ENCODE measurements at places on chromosomes 1 and 21.

GRCh38 chr1:168050880-168051279 is 85.8 kb downstream of the GPR161 start:
- DNase-seq, result no peak

DNA sequence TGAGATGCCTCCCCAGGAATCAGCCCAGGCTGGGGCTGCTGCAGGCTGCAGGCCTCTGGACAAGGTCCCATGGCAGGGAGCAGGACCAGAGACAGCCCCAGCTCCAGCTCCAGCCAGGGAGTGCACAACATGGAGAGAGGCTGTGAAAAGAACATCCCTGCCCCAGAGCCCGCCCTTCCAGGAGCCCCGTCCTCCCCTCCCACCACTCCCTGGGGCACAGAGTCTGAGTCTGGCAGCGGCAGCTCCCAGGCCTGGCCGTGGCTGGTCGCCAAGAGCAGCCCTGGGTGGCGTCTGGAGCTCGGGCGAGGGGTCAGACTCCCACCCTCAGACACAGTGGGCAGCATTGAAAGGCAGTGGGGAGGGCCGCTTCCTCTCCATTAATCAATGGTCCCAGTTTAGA is 37.8 kb downstream of the MEGF6 start:
- no peak for DNase-seq

- DNase-seq, result no peak
Observed at GRCh38 chr1:38004284-38005108, 818 bp downstream of the FHL3 start.

DNA sequence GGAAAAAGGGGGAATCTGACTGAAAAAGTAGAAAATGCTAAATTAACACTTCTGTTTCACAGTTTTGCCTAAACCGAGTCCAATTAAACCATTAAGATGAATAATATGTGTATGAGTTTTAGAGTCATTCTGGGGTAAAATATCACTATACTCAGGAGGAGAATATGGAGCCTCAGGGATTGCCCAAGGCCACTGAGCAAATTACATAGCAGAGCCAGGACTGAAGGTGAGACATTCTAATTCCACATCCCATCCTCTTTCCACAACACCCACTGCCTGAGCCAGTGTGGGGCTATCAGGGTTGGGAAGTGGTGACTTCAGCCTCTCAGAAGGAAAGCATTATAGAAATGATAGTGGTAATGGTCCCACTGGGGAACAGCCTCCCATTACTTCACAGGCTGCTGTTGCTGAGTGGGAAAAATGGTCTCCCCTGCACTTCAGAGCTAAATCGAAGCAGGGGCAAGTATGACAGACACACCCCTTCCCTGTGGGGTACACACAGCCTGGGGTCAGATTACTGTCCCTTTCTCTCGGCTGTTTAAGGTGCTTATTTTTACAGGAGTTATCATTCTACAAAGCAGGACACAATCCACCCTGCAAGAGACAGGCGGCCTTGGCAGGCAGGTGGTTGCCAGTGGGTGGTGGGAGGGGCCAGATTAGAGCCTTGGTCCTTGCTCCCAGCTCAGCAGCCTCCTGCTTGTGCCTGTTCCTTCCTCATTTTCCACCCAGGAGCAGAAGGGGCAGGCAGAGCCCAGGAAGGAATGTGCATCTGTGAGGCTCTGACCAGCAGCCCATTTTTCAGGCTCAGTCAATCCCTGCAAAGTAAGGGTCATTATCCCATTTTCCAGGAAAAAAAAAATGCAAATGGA is 9.5 kb upstream of the BCAR3 start:
- DNase-seq, result no peak

GRCh38 chr21:34795175-34795547 is 126.4 kb downstream of the CLIC6 start:
- no peak for DNase-seq

- no peak for DNase-seq
Observed at GRCh38 chr1:95207223-95207935, 26.6 kb upstream of the RWDD3 start.

DNA sequence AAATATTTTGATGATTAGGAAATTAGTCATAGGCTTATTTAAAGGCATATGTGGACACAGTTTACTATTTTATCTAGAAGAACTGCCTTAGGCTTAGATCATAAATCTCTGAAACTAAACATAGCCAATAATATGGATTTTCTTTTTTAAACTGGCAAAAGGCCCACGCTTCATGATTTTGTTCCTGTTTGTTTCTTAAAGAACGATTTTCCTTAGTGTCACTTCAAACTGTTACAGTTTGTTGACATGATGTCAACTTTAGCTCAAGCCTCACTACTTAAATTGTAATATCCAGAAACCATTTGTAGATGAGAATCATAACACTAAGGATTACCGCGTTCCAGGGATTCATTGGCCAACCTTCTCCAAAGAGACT is 322.6 kb downstream of the HHIPL2 start:
- DNase-seq, result no peak

GRCh38 chr1:158485455-158485854 is 13.4 kb downstream of the OR10R2 start:
- no peak for DNase-seq

GRCh38 chr1:2334883-2335534 is 56.3 kb downstream of the MORN1 start:
- no peak for DNase-seq

- no peak for DNase-seq
Observed at GRCh38 chr1:182676274-182676673, 8.1 kb downstream of the RGS8 start.

- DNase-seq, result no peak
Observed at GRCh38 chr1:91870322-91870721, 15.6 kb downstream of the TGFBR3 start.

Measured in head of caudate nucleus (tissue), 42 donors.